Activated T-cell treated with anti-CD3 and anti-CD28 coated beads for 48 hours (primary cell): ENCODE measurements at places on chromosomes 5 and 9.

DNA sequence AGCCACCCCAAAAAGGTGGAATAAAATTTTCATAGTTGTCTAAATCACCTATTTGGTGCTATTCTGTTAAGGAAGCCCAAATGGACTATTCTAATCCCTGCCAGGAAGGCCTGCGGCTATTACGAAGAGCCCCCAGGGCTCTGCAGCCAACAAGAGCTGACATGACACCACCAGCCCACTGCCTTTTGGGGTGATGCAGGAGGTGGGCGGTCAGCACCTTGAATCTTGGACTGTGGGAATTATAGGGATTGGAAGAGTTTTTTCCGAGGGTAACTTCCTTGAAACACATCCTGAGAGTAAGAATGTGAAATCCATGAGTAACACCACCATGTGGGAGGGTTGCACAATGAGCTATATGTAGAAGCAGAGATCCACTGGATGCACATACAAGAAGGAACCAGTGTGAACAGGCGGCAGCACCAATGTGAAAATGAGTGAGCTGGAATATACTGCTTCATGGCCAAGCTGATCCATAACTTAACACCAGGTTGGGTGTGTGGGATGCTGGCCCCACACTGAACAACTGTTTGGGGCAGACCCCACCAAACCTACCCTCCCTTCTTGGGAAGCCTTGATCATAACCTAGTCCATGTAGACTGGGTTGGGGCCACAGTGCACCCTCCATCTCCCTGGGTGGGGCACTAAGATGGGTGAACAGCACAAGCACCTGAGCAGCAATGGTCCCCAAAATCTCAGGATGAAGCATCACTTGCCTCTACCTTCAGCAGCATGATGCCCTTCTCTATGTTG is 239.0 kb downstream of the FSTL4 start:
- DNase-seq: no peak

GRCh38 chr5:112625246-112625645 is 112.4 kb upstream of the APC start:
- no peak for DNase-seq

DNA sequence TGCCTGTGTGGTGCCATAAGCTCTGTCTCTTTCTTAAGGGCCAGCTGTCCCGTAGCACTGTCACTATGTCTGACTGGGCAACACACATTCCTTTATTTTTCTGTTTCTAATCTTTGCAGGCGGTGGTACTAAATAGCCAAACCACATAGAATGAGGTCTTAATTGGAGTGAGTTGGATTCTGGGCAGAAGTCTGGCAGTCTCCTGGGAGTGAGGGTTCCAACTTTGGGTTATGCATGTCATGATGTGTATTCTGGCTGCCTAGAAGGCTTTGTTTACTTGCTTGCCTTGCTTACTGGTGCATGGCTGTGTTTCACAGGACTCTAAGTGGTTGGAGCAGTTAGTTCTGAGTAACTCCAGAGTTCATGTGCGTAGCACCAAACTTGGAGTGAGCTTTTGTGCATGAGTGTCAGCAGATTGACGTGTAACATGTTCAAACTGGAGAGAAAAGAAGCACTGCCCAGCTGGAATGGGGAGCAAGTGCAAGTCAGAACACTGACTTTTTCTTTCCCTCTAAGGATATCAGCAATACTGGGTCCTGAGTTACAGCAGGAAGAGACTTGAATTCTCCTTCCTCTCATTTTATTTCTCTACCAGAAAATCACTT is 185.8 kb downstream of the PCSK1 start:
- no peak for DNase-seq

GRCh38 chr5:24141046-24141445 is 503.7 kb downstream of the CDH10 start:
- DNase-seq: no peak

DNA sequence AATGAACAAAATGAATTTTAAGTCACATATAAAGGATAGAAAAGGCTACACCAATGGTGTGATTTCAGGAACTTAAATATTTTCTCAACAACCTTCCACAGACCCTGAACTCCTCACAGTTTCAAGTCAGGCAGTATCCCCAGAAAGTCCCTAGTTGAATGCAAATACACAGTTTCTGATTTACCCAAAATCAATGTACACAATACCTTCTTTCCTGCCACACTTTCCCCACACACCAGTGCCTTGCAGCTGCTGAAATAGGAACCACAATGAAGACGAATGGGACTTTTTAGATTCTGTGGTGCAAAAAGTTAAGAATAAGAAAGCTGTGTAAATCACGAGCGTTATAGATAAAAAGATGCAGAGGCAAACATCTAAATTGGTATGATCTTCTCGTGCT is 552.4 kb upstream of the MEF2C start:
- no peak for DNase-seq

DNA sequence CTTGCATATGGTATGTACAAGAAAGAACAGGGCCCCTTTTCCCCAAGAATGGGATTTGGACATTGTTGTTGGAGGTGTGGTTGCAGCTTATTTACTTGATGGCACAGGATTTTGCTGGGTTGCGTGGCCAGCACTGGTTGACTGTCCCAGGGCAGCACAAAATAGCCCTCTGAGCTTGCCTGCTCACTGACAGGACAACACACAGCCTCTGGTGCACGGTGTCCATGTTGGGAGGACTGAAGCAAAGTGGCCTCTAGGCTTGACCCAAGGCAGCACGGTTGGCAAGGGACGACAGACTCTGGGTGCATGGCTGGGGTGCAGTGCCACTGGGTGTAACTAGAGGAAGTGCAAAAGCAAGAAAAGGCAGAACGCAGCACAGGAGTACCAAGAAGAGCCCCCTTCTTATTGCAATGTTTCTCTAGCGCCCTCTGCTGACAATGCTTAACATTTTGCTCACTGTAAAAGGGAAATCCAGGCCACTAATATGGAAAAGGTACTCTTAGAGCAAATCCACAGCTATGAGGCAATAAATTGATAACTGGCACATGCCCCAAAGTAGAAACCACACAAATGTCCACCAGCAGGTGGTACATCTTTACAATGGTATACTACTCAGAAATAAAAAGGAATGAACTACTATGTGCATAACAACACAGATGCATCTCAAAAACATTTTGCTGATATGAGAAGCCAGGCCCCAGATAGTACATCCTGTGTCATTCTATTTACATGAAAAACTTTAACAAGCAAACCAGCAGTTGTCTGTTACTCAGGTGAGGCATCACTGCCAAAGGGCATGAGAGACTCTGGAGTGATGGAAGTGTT is 47.4 kb upstream of the BARX1 start:
- no peak for DNase-seq

GRCh38 chr9:110969971-110970386 is 68.3 kb downstream of the LPAR1 start:
- no peak for DNase-seq

- DNase-seq: no peak
These were observed 96.2 kb upstream of the ICE1 start for GRCh38 chr5:5326115-5326758.

DNA sequence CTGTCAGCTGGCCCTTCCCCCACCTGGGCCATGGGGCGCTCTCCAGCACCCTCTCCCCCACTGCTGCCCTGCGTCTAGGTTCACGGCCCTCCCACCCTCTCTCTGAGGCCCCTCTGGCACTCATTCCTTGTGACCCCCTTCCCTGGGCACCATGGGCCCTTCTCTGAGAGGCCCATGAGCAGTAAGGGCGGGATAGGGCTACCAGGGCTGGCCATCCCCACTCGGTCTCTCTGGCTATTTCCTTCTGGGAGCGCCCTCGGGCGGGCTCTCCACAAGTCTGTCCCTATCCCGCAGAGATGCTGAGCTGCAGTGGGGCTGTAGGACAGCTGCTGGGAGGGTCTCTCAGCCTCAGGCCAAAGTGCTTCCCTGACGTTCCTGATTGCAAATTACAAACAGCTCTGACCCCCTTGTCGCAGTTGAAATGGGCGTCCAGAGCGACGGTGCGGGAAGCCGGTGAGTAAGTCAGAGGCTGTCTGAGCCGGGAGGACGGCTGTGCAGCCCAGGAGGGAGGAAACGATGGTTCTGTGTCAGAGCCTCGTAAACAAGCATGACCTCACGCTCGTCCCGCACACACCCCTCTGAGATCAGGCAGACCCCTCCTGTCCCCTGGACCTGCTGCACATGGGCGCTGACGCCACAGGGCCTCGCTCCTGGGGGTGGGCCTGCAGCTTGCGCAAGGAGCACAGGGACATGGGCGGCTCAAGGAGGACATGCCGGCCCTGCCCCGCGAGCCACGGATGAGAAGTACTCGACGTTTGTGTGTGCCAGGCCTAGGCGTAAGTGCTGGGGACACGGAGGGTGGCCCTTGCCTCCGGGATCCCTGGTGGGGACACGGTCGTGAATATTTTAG is 36.3 kb upstream of the GFPT2 start:
- DNase-seq: no peak
